ENCODE measurements at places on chromosomes 6 and 20.

GRCh38 chr20:16864069-16864468 lies 115.9 kb downstream of the OTOR start:
- no peak for DNase-seq

- DNase-seq, result no peak
These were observed 295.5 kb upstream of the HS3ST5 start for GRCh38 chr6:114638341-114638740.

GRCh38 chr6:46757214-46757596 lies 10.5 kb downstream of the ANKRD66 start:
- DNase-seq, result no peak

GRCh38 chr20:36848078-36848660 lies 27.8 kb upstream of the TLDC2 start:
- no peak for DNase-seq

GRCh38 chr6:132797951-132798868 lies at the start of gene SLC18B1:
Gene SLC18B1 (minus strand): TSS chr6:132798637. CDS start chr6:132798456, 181 bp downstream.
- peak; percentile 60 for DNase-seq

GRCh38 chr20:46967646-46968045 lies 73.0 kb downstream of the EYA2 start:
- no peak for DNase-seq

DNA sequence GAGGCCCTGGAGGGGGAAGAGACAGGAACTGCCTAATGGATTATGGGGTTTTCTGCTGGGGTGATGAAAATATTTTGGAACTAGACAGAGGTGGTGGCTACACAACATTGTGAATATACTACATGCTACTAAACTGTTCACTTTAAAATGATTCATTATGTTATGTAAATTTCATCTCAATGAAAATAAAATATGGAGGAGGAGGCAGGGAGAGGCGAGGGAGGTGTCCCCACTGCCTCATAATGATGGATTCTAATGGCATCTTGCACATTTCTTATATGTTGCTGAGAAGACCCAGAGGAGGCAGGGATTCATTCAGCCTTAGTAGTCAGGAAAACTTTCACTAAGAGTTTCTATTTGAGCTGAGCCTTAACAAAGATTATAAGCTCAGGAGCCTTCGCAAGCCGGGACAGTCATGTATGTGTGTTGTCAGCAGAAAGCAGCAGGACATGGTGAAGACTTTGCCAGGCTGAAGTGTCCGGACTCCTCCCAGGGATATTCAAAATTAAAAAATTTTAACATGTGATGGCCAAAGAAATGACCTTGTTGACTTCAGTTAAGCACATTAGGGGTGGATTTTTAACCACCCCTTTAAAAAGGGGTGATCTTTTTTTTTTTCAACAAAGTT lies 158.6 kb upstream of the PCSK2 start:
- no peak for DNase-seq

GRCh38 chr6:126210398-126211075 lies 129.4 kb upstream of the CENPW start:
- DNase-seq, result no peak

- no peak for DNase-seq
These were observed 62.0 kb upstream of the SMIM29 start for GRCh38 chr6:34310817-34311216.

DNA sequence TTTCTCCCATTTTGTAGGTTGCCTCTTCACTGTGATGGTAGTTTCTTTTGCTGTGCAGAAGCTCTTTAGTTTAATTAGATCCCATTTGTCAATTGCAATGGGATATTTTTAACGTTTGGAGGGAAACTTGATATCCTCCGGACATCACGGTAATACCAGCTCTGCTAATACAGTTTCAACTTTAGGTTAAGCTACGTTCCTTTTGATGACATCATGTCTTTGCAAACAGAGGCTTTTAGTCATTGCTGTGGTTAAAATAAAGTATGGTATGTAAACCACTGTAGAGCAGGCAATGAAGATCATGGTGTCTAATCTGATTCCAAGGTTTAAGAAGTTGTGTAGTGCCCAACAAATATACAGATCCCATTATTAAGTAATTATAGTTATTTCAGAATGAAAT lies 168.0 kb upstream of the CHD6 start:
- DNase-seq, result no peak

- no peak for DNase-seq
These were observed 227.3 kb upstream of the TENT5A start for GRCh38 chr6:81979767-81980166.

GRCh38 chr20:38825901-38826625 lies 20.6 kb downstream of the PPP1R16B start:
- DNase-seq, result no peak

- no peak for DNase-seq
These were observed 237.3 kb upstream of the CNR1 start for GRCh38 chr6:88403486-88403885.

DNA sequence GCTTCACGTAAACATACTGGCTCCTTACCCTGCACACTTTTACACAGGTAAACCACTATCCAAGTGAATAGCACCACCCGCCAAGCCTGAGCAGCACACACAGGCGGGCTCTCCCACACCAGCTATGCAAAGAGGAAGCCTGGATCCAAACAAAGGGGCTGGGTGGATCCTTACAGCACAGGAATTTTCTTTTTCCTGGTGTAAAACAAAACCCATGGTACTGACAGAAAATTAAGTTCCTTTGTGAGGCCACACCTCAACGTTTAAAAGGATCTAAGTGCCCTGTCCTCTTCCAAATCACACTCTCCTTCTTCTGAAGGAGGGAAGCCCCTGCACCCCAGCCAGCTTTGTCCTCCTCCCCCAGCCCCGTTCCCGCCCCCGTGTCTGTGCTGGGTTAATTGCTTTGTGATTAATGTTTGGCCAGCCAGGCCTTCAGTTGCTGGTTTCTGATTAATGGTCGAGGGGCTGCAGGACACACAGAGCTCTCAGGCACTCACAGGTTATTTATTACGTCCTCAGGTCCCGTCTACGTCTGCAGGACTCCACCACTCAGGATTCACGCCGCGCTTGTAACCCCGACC lies 6.1 kb downstream of the DACT2 start:
- no peak for DNase-seq

- DNase-seq, result no peak
These were observed 43.3 kb downstream of the GTF2H5 start for GRCh38 chr6:158211273-158212055.

DNA sequence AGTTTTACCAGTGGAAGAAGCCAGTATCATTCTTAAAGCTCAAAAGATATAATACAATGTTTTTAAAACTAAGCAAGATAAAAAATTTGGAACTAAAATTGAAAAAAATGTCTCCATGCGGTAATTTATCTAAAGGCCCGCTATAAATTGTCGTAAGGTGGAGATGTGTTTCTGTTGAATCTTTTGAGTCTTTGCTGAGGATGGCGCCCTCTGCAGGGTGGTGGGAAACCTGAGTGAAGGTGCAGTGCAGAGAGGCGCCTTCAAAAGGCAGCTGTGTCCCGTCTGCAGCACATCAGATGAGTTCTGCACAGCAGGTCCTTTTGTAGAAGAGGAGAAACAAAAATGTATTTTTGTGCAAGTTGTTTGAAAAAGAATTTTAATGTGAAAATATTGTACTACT lies 29.4 kb upstream of the KIF25 start:
- peak; percentile 37 for DNase-seq

GRCh38 chr6:38080360-38080759 lies 260.8 kb downstream of the ZFAND3 start:
- no peak for DNase-seq

DNA sequence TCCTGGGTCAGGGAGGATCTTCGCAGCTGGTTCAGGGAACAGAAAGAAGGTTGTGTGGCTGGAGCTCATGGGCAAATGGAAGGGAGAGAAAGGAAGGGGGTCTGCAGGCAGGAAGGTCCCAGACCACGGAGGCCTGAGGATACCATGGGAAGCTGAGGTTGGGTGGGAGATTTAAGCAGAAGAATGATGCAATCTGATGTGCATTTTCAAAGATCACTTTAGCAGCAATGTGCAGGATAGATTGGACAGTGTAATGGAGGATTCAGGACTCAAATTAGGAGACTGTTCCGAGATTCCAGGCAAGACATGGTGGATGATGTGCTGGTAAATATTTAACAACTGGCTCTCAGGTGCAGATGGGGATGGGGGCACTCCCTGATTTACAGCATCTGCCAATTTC lies 5.8 kb upstream of the RRBP1 start:
- no peak for DNase-seq

DNA sequence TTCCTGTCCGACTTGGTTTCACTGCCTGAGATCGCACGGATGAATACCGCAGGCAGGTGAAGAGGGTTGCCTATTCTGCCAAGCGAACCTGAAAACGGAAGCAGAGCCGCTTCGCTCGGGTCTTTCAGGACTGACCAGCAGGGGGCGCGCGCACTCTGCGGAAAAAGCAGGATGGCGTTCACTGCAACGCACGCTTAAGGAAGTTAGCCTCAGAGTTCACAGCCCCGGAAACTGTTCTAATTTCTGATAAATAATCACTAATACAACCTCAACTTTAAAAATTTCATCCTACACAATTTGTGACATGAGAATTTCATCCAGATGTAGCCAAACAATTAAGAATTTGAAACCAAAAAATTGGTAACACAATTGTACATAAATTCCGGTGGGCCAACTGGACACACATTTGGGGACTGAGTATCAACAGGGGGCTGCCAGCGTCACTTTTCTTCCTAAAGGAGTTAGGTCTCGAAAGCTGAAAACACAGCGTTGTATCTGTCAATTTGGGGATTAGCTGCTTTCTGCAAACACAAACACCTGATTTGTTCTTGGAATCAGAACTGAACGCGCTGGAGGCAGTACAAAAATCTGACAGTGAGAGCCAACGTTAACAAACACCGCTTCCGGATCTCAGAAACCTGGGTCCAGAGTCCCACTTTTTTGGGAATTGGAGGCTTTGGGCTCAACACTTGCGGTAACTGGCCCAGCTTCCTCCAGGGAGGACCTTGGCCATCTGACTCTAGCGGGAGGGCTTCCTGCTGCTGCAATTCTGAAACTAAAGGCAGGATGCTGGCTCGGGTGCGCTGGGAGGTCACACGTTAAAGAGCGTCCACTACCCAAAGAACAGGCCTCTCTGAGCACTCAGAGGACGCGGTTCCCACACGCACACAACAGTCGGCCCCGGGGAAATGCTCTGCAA lies 8.8 kb downstream of the PXDC1 start:
- DNase-seq, result peak; percentile 67
